ENCODE measurements at places on chromosomes 13 and 19. TPM values are rescaled to one million over a fixed set of nuclear protein-coding genes. Genes with fewer than 3 reads are reported as not detected.
A peak's percentile ranks its signal among the peaks of the same experiment; 100 is the strongest.

DNA sequence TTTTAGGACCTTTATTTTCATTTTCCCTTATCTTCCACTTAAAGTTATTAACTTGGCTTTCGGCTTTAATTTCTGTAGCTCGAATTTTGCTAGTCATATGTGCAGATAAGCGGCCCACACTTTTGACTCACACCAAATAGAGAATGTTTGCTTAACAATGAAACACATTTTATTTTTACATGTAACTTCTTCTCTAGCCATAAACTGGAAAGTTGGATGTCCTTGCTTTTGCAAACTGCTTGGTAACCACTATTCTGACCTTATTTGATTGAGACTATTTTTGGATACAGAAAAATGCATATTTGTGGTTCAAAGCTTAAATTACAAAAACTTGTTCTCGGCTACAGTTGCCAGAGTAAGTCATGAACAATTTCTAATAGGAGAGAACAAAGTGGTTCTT lies 600.0 kb downstream of the KCTD12 start:
- no peak for DNase-seq

- no peak for DNase-seq
These were observed 27.1 kb downstream of the N4BP2L2 start for GRCh38 chr13:32511482-32511881.

- DNase-seq: peak; percentile 20
These were observed 2.0 kb downstream of the PPP6R1 start for GRCh38 chr19:55256562-55257460.

DNA sequence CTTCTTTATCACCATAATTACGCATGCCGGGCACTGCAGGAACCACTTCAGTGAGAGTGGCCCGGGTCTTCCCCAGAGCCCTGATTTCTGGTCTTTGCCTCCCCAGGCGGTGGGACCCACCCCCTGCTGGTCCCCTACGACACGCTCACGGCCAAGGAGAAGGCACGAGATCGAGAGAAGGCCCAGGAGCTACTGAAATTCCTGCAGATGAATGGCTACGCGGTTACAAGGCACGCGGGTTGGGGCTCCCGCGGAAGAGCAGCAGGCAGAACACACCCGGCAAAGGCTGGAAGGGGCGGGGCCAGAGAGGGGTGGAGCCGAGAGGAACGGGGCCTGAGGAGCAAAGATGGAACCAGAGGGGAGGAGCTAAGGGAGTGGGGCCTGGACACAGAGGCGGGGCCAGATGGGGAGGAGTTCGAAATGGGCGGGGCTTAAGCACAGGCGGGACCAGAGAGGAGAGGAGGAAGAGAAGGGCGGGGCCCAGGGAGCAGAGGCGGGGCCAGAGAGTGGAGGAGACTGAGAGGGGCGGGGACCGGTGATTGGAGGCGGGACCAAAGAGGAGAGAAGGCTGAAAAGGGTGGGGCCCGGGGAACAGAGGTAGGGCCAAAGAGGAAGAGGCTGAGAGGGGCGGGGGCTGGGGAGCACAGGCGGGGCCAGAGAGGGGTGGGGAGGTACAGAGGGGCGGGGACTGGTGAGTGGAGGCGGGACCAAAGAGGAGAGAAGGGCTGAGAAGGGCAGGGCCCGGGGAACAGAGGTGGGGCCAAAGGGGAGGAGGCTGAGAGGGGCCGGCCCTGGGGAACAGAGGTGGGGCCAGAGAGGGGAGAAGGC lies 73.4 kb downstream of the RYR1 start:
- DNase-seq: peak; percentile 95

DNA sequence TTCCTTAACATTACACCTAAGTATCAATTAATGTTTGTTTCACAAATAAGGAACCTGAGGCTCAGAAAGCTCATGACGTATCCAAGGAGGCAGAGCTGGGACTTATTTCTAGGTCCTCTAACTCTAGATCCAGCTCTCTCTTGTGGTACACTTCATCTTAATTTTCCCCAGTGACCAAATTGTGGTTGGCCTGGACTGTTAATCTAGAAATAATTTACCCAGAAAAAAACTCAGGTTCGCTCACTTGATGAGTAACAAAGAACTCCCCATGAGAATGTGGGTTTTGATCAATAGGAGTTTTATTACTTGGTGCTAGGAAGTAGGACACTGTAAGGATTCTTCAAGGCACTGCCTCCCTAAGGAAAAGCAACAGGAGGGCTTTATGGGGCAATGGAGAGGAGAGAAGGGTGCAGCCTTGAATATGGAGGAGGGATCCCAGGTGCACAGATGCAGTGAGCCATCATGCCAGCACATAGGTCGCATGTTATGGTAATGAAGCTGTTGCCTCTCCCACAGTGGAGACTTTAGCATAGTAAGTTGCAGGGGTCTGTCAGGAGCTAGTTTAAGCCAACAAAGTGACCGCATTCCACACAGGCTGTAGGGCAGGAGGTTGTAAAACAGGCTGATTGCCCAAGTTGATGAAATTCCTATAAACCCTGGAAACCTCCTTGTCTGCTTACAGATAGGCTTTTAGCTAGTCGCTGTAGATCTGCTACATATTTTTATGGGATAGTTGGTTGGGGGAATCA lies 14.7 kb downstream of the RAP2A start:
- peak; percentile 22 for DNase-seq

GRCh38 chr13:72539925-72540324 lies 187.5 kb downstream of the MZT1 start:
- no peak for DNase-seq

GRCh38 chr13:102773441-102774213 lies at the start of gene TEX30:
Gene TEX30, minus strand, starts transcription at chr13:102773786. Its CDS starts 3,760 bp downstream, at chr13:102770026.
- peak; percentile 93 for DNase-seq

- DNase-seq: no peak
These were observed 76.0 kb downstream of the CAB39L start for GRCh38 chr13:49367640-49368422.

Gene LYPD4
- total RNA-seq: not detected

- DNase-seq: no peak
These were observed 106.9 kb downstream of the CYSLTR2 start for GRCh38 chr13:48760626-48761025.

GRCh38 chr19:10846500-10847202 lies 1.6 kb upstream of the C19orf38 start:
- no peak for DNase-seq

Gene SSC5D
- 0.20 TPM for total RNA-seq

Gene AP1M2
- not detected for total RNA-seq

GRCh38 chr13:53054569-53054968 lies 26.0 kb downstream of the OLFM4 start:
- no peak for DNase-seq

Gene STOML3
- total RNA-seq: not detected

GRCh38 chr13:62115831-62116230 lies 700.2 kb upstream of the PCDH20 start:
- DNase-seq: no peak

DNA sequence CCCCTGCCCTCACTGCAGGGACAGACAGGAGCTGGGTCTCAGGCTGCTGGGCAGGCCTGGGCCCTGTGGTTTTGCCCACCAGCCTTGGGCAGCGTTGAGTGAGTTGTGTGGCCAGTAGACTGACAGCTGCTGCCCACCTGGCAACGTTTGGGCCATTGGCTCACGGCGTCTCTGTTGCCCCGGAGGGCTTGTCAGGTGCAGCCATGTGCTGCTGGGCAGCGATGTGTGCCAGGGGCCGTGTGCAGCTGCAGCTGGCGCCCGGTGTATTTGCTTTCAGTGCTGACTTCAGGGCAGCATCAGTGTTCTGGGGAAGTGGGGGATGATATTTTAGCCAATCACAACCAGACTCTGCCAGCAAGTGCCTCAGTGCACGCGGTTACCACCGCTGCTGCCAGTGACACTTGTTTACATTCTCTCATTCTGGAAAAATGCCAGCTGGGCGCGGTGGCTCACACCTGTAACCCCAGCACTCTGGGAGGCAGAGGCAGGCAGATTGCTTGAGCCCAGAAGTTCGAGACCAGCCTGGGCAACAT lies 10.6 kb downstream of the FZR1 start:
- DNase-seq: peak; percentile 62

- DNase-seq: no peak
These were observed 3.7 kb downstream of the TNFSF9 start for GRCh38 chr19:6534451-6535093.

GRCh38 chr19:44810234-44811121 lies 1.6 kb downstream of the BCAM start:
- DNase-seq: no peak

GRCh38 chr19:47109541-47110375 lies 3.8 kb downstream of the ZC3H4 start:
- peak; percentile 40 for DNase-seq

DNA sequence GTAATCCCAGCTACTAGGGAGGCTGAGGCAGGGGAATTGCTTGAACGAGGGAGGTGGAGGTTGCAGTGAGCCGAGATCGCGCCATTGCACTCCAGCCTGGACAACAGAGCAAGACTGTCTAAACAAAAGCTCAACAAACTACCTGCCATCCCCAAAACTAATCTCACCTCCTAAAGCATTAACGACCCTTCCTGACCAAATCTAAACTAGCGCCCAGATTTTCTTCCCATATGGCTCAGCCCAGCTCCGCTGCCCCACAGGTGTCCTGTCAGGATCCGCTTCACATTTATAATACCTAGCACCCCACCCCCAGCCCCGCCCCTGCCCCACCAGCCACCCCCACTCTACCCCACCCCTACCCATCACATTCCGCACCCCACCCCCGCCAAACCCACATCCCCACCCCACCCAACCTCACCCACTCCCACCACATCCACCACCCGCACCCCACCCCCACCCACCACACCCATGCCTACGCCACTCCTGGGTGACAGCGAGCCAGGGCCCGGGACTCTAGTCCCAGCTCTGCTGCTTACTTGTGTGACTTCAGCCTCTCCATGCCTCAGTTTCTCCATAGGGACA lies 599 bp downstream of the C19orf12 start:
- peak; percentile 72 for DNase-seq

GRCh38 chr19:49786376-49786820 lies 19.6 kb downstream of the AP2A1 start:
- DNase-seq: no peak

Measured in CD4-positive, alpha-beta memory T cell (primary cell).